ENCODE measurements at places on chromosomes 3 and 15.

DNA sequence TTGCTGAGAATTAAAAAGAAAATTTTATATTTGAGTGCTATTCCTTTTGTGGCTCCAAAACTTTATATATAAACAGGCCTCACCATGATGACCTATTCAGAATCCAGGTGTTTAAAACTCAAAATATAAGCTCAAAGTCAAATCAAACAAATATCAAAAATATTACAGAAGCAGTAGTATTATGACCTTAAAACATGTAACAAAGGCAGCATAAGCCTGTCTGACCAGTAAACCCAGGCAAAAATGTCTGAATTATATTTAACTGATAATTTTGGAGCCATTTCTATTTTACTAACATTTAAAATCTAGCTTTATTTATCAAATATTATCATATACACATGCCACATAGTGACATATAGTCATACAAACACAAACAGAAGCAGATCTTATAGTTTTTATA, 6.4 kb upstream of the NOX5 start:
- no peak for DNase-seq

DNA sequence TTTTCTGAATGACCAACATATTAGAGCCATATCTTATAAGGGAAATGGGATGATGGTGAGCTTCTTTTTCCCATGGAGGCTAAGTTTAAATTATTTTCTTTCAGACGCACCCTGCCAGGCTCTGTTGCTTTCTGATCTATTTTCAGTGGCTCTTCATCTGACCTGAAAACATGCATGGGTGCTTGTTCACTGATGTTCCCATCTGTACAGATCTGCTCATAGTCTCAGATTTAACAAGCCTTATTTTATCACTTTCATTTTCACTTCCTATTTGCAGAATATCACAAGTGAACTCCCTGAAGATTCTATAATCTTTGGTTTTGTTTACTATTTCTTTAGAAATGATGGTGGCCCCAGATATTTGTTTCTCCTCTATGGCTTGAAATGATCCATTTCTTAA, 31.1 kb upstream of the SUCLG2 start:
- no peak for DNase-seq

DNA sequence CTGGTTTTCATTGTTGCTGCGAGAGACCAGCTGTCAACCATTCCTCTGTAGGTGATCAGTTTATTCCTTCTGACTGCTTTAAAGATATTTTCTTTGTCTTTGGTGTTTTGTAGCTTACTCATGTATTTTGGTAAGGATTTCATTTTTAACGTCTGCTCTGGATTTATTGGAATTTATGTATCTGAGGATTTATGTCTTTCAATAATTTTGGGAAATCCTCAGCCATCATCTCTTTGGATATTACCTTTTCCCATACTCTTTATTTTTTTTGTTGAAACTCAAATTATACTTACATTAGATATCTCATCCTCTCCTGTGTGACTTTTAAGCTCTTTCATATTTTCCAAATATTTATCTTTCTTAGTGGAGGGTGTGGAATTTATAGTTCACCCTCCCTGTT, 62.7 kb upstream of the COL8A1 start:
- DNase-seq: no peak

GRCh38 chr15:67715170-67715569, 110.1 kb upstream of the SKOR1 start:
- DNase-seq: no peak

GRCh38 chr15:38761681-38762080, 197.1 kb upstream of the RASGRP1 start:
- no peak for DNase-seq
